Astrocyte (in vitro differentiated cells and primary cell): ENCODE measurements at places on chromosomes 4 and X. TPM values are rescaled to one million over a fixed set of nuclear protein-coding genes. Genes with fewer than 3 reads are reported as not detected.
A peak's percentile ranks its signal among the peaks of the same experiment; 100 is the strongest.

- H3K4me1 ChIP-seq: no peaks in the 10 kb centered on the region
- no peak overlapping the region for H3K27ac ChIP-seq
- DNase-seq: peak; percentile 59
- no peaks in the 10 kb centered on the region for H3K27me3 ChIP-seq
- no peaks in the 10 kb centered on the region for H3K36me3 ChIP-seq
- no peak overlapping the region for H3K4me3 ChIP-seq
Measured at GRCh38 chr4:66465111-66465510, 794.8 kb upstream of the EPHA5 start.

- no peaks in the 10 kb centered on the region for H3K27me3 ChIP-seq
- H3K4me3 ChIP-seq: no peak overlapping the region
- H3K36me3 ChIP-seq: no peaks in the 10 kb centered on the region
- no peak overlapping the region for H3K27ac ChIP-seq
- DNase-seq: no peak
Measured at GRCh38 chr4:140955641-140956040, 177.6 kb downstream of the RNF150 start.

- H3K27ac ChIP-seq: no peak overlapping the region
- H3K4me3 ChIP-seq: no peak overlapping the region
- no peaks in the 10 kb centered on the region for H3K27me3 ChIP-seq
Measured at GRCh38 chrX:32745323-32745722, 466.0 kb downstream of the DMD start.

DNA sequence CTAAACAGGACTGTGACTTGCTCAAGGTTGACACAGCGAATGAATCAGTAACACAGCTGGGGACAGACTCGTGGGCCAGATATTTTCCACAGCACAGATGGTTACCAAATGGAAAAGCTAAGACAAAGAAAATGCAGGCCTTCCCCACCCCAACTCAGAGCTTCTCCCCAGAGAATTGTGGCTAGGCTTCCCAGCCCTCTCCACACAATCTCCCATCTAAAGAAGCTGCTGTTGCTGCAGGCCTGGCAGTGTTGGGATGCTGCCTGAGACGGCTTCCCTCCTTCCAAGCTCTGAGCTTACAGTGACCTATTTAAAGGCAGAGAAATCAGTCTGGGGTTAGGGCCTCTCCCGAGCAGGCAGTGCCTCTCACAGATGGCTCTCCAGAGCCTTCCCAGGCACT, 46.5 kb upstream of the PGRMC1 start:
- H3K27me3 ChIP-seq: no peaks in the 10 kb centered on the region
- no peak overlapping the region for H3K27ac ChIP-seq
- no peak overlapping the region for H3K4me3 ChIP-seq

DNA sequence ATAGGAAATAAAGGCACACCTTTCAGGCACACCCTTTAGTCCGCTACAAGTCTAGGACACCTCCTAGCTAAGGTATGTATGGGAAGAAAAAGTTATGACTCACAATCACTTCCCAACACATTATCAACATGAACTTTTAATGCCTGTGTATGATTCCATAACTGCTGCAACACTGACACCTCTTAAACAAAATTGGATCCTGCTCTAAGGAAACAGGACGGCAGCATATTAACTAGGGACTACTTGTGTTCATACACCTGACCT, 2.4 kb upstream of the PPP3CA start:
- peak; percentile 44 for DNase-seq
- H3K4me1 ChIP-seq: peaks cover 15% of the 10 kb centered on the region
- no peaks in the 10 kb centered on the region for H3K27me3 ChIP-seq
- H3K27ac ChIP-seq: no peak overlapping the region
- H3K36me3 ChIP-seq: no peaks in the 10 kb centered on the region

The SAGE1 gene
- total RNA-seq: not detected in 2 replicates

GRCh38 chr4:83753260-83753659, 217.4 kb downstream of the GPAT3 start:
- H3K36me3 ChIP-seq: no peaks in the 10 kb centered on the region
- no peak for DNase-seq
- H3K27ac ChIP-seq: no peak overlapping the region
- H3K27me3 ChIP-seq: no peaks in the 10 kb centered on the region

The OPRPN gene
- total RNA-seq: not detected in 2 replicates

DNA sequence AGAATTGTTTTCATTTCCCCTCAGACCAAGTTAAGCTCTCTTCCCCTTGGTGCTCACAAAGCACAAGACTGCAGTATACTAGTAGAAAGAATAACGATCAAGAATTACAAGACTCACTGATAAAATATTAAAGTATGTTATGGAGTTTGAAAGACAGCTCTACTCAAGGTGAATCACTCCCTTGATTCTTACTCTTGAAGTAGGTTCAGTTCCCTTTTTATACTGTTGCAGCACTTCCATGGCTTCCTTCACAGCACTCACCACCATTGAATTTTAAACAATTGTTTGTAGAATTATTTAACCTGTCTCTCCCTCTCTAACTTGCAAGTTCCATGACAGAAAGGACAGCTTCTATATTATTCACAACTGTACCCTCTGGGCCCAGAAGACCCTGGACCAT, 42.2 kb downstream of the CASK start:
- no peaks in the 10 kb centered on the region for H3K36me3 ChIP-seq
- H3K4me1 ChIP-seq: no peaks in the 10 kb centered on the region
- H3K4me3 ChIP-seq: no peak overlapping the region
- no peaks in the 10 kb centered on the region for H3K27me3 ChIP-seq

DNA sequence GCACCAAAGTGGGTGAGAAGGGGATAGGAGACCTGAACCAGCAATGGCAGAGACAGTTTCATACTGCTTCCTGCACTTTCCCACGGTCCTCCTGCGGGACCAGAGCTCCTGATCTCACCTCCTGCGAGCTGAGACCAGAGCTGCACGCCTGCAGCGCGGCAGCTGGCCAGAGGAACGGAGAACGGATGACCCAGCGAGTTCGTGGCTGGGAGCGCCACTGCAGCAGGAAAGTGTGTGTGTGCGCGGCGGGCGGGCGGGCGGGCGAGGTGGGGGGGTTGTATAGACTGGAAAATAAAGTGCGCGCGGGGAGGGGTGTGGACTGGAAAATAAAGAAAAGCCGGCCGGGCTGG, 16.5 kb downstream of the MCF2 start:
- no peaks in the 10 kb centered on the region for H3K4me1 ChIP-seq
- H3K4me3 ChIP-seq: peak overlapping the region; percentile 42
- H3K27ac ChIP-seq: no peak overlapping the region
- no peak for DNase-seq
- H3K36me3 ChIP-seq: no peaks in the 10 kb centered on the region

GRCh38 chr4:37719021-37719420, 32.8 kb upstream of the RELL1 start:
- H3K27ac ChIP-seq: no peak overlapping the region
- no peaks in the 10 kb centered on the region for H3K27me3 ChIP-seq
- peak; percentile 47 for DNase-seq
- no peaks in the 10 kb centered on the region for H3K36me3 ChIP-seq

DNA sequence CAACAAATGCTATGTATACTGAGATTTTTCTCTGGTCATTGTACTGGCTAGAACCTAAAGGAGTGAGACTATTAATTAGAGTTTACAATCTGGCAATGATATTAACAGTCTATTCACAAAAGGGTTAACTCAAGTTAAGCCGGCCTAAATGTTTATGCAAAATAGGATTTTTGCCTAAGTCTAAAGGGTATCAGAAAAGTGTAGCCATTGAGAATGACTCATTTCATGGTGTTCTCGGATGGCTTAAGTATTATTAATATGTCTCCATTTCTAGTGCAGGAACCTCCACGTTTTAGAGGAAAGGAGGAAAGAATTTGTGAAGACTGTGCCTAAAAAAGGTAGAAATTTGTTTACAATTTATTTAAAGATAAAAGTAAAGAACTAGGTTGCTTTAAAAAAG, 29.8 kb downstream of the DYNLT3 start:
- no peak overlapping the region for H3K4me3 ChIP-seq
- H3K36me3 ChIP-seq: no peaks in the 10 kb centered on the region
- no peaks in the 10 kb centered on the region for H3K27me3 ChIP-seq
- DNase-seq: no peak
- no peak overlapping the region for H3K27ac ChIP-seq

DNA sequence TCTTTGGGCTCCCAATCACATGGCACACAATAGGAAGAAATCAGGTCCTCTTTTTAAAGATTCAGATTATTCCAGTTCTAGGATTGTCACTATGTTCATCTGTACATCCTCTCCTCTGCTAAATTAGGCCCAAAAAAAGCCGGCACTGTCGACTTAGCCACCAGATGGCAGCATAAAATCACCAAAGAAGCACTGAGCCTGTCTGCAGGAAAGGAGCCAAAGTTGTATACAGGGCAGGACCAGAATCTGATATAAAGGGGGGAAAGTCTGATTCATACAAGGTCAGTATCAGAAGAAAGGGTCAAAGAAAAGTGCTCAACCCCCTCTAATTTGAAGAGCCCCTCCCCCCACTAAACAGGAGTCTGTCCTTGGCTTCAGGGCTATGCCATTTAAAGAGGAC, 292.5 kb downstream of the CHIC1 start:
- no peaks in the 10 kb centered on the region for H3K4me1 ChIP-seq
- DNase-seq: peak; percentile 46
- H3K27ac ChIP-seq: no peak overlapping the region
- H3K27me3 ChIP-seq: no peaks in the 10 kb centered on the region

The AMER1 gene
- total RNA-seq: 5.4 and 6.5 TPM in 2 replicates

- H3K4me3 ChIP-seq: no peak overlapping the region
- H3K36me3 ChIP-seq: no peaks in the 10 kb centered on the region
- H3K4me1 ChIP-seq: no peaks in the 10 kb centered on the region
- no peak overlapping the region for H3K27ac ChIP-seq
- DNase-seq: peak; percentile 26
Measured at GRCh38 chr4:30600246-30601017, 119.7 kb upstream of the PCDH7 start.

- no peaks in the 10 kb centered on the region for H3K27me3 ChIP-seq
- no peak overlapping the region for H3K27ac ChIP-seq
- DNase-seq: no peak
- H3K4me1 ChIP-seq: no peaks in the 10 kb centered on the region
- no peaks in the 10 kb centered on the region for H3K36me3 ChIP-seq
Measured at GRCh38 chrX:101785142-101785541, 125.5 kb upstream of the ARMCX2 start.

The PNPLA4 gene
- 12.1 and 12.8 TPM in 2 replicates for total RNA-seq

GRCh38 chr4:3671571-3672464, 94.4 kb upstream of the ADRA2C start:
- H3K27me3 ChIP-seq: peaks cover 2% of the 10 kb centered on the region
- no peak for DNase-seq
- H3K27ac ChIP-seq: no peak overlapping the region
- no peaks in the 10 kb centered on the region for H3K4me1 ChIP-seq
- H3K36me3 ChIP-seq: no peaks in the 10 kb centered on the region
- no peak overlapping the region for H3K4me3 ChIP-seq

The SUPT20HL1 gene
- not detected in 2 replicates for total RNA-seq

DNA sequence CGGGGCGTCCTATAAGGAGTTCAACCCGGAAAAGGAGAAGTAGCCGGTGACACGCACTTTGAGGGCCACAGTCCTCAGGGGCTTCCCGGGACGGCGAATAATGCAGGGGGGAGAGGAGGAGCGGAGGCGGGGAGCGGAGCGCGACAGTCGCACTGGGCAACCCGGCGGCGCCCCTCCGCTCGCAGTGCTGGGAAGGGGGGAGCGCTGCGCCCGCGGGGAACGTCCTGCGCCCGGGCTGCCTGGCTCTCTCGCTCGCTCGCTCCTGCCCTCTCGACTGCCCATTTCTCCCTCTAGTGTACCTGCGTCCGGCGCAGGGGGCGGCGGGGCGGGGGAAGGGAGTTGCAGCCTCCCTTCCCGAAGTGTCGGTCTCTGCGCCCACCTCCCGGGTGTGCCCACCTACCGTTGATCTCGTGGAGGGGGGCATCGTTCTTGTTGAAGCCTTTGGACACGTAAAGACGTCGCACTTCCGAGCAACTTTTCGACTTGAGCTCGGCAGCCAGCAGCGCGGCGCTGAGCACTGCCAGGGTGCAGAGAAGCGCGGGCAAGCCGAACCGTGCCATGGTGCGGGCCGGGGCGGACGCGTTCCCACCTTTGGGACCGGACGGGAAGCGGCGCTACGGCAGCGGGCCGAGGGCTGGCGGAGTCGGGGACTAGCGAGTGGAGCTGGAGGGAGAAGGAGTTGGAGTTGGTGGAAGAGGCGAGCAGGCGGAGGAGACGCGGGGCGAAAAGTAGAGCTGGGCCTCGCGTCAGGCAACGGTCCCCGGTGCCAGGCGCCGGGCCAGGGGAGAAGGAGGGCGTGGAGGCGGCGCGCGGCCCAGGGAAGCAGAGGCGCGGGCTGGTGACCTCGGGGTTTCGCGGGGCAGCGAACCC, 648 bp downstream of the GPC4 start:
- H3K27me3 ChIP-seq: peaks cover 3% of the 10 kb centered on the region
- DNase-seq: peak; percentile 10
- H3K4me3 ChIP-seq: peak overlapping the region; percentile 58

DNA sequence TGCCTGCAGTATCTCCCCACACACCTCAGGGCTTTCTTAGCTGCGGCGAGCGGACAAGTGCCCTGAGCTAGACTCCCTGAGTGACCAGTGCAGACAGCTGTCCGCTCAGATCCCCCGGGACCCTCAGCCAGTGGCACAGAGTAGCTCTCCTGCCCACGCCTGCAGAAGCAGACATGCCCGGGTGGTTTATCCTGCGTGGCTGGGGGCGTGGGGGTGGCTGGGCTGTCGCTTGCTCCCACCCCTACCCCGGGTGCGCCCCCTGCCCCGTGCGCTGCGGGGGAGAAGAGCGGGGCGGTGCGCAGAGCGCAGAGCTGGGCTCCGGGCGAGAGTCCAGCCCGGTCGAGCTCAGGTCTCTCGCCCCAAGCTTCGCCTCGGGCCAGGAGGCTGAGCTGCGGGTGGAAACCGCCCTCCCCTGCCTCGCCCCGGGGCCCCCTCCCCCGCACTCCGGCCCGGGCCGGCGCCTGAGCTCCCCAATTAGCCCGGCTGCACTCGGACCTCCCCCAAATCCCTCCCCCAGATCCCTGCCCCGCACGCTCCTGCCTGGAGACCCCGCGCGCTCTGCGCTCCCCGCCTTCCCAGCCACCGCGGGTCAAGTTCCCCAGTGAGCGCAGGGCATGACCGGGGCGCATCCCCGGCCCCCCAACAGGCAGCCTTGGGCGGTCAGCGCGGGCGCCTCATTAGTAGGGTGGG, 11.7 kb upstream of the SHOX start:
- no peak overlapping the region for H3K27ac ChIP-seq
- no peaks in the 10 kb centered on the region for H3K4me1 ChIP-seq
- H3K36me3 ChIP-seq: no peaks in the 10 kb centered on the region
- H3K4me3 ChIP-seq: no peak overlapping the region

GRCh38 chr4:99861120-99861905, 32.9 kb downstream of the LAMTOR3 start:
- H3K27ac ChIP-seq: no peak overlapping the region
- H3K4me3 ChIP-seq: no peak overlapping the region
- DNase-seq: no peak
- no peaks in the 10 kb centered on the region for H3K27me3 ChIP-seq
- no peaks in the 10 kb centered on the region for H3K4me1 ChIP-seq

The RHOXF2 gene
- not detected in 2 replicates for total RNA-seq

GRCh38 chr4:48193096-48193836, 59.2 kb upstream of the TXK start:
- H3K27ac ChIP-seq: no peak overlapping the region
- peaks cover 2% of the 10 kb centered on the region for H3K27me3 ChIP-seq
- H3K36me3 ChIP-seq: no peaks in the 10 kb centered on the region
- no peak overlapping the region for H3K4me3 ChIP-seq
- H3K4me1 ChIP-seq: peaks cover 3% of the 10 kb centered on the region

The SMIM14 gene
- total RNA-seq: 27.2 and 28.3 TPM in 2 replicates

The STATH gene
- not detected in 2 replicates for total RNA-seq

- H3K4me3 ChIP-seq: no peak overlapping the region
- peak; percentile 20 for DNase-seq
- H3K27ac ChIP-seq: no peak overlapping the region
- no peaks in the 10 kb centered on the region for H3K27me3 ChIP-seq
- no peaks in the 10 kb centered on the region for H3K4me1 ChIP-seq
- H3K36me3 ChIP-seq: no peaks in the 10 kb centered on the region
Measured at GRCh38 chrX:19839770-19840254, 47.6 kb downstream of the SH3KBP1 start.
